Myocyte (in vitro differentiated cells): ENCODE measurements at places on chromosomes 12 and 14. TPM values are rescaled to one million over a fixed set of nuclear protein-coding genes. Genes with fewer than 3 reads are reported as not detected.

DNA sequence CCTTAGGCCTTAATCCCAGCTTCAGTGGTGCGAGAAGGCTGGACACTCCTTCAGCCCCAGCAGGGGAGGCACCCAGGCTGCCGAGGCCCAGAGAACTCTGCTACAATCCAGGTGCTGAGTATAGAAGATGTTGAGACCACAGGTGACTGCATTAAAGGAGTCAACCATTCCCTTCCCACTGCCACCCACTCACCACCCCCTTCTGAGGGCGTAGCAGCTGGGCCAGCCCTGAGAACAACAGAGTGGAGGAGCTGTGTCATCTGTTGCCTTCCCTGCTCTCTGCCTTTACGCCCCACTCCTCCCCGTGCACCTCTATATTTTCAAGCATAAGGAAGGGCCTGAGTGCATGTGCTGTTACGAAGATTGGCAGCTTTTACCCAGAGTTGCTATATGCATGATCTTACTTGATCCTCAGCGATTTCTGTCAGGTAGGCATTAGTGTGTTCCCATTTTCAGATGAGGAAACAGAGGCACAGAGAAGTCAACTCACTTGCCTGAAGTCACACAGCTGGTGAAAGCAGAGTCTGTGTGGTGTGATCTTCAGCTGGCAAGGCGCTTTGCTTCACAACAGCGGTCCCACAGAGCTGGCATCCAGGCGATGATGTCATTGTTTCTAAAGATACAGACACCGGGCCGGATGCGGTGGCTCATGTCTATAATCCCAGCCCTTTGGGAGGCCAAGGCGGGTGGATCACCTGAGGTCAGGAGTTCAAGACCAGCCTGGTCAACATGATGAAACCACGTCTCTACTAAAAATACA, 46.7 kb downstream of the RIN3 start:
- no peak for DNase-seq

DNA sequence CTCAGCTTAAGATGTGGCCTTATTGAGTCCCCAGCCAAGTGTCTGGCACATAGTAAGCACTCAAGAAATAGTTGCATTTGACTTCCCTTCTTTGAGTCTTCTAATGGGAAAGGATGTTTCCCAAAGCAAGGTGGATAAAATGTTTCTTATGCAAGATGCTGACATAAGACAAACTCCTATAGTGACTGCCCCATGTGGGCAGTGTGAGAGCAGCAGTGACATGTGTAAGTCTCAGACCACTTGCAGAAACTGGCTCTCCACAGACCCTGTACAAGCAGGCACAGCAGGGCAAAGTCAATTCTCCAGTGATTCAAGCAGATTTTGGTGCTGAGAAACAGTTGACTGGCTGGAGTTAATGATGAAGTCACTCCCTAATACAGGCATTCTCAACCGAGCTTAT, 255.3 kb downstream of the ANO2 start:
- no peak for DNase-seq

DNA sequence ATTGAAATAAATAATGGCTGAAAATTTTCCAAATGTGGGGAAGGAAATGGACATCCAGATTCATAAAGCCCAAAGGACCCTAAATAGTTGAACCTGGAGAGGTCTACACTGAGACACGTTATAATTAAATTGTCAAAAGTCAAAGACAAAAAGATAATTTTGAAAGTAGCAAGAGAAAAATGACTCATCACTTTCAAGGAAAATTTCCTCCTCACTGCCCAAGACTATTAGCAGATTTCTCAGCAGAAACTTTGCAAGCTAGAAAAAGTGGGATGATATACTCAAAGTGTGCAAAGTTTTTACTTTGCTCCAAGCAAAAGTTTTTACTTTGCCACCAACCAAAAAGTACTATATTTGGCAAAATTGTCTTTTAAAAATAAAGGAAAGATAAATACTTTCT, 15.9 kb upstream of the KRT83 start:
- DNase-seq: no peak

GRCh38 chr14:64541972-64542835, 1.7 kb downstream of the HSPA2 start:
- DNase-seq: no peak

- DNase-seq: no peak
Measured at GRCh38 chr14:67547224-67547780, 14.2 kb downstream of the PLEKHH1 start.

- DNase-seq: no peak
Measured at GRCh38 chr14:30450631-30451545, 108.1 kb upstream of the G2E3 start.

DNA sequence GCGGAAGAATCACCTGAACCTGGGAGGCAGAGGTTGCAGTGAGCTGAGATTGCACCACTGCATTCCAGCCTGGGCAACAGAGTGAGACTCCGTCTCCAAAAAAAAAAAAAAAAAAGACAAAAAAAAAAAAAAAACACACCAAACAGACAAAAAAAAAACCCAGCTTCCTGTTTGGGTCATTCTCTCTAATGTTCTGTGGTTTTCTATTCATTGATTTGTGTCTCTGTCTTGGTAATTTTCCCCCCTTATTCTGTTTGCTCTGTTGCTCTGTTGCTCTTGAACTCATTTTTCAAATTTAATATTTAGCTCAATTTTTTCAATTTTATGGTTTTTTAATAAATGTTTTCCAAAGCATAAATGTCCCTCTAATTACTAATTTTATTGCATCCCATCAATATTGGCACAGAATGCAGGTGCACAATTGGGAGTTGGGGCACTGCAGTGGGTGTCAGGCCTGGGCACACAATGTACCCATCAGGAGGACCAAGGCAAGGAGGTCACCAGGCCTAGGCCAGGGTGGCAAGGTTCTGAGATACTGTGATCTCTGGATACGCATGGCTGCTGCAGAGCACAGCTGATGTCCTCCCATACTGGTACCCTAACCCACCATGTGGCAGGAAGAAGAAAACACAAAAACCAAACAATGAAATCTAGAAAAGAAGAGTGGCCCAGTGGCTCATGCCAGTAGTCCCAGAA, 8.0 kb upstream of the GNPTAB start:
- DNase-seq: no peak

The SIX1 gene
- total RNA-seq: 96.6 and 118 TPM in 2 replicates

The GNPTAB gene
- total RNA-seq: 17.7 and 33.5 TPM in 2 replicates

The MYF6 gene
- total RNA-seq: 28.1 and 119 TPM in 2 replicates
